ENCODE measurements at places on chromosomes 6 and 20.

- H3K27me3 ChIP-seq = peaks cover 4% of the 10 kb centered on the region
- no peak for DNase-seq
- peaks cover 16% of the 10 kb centered on the region for H3K4me1 ChIP-seq
- no peak overlapping the region for H3K27ac ChIP-seq
Measured at GRCh38 chr20:32354592-32355416, 3.3 kb upstream of the ASXL1 start.

DNA sequence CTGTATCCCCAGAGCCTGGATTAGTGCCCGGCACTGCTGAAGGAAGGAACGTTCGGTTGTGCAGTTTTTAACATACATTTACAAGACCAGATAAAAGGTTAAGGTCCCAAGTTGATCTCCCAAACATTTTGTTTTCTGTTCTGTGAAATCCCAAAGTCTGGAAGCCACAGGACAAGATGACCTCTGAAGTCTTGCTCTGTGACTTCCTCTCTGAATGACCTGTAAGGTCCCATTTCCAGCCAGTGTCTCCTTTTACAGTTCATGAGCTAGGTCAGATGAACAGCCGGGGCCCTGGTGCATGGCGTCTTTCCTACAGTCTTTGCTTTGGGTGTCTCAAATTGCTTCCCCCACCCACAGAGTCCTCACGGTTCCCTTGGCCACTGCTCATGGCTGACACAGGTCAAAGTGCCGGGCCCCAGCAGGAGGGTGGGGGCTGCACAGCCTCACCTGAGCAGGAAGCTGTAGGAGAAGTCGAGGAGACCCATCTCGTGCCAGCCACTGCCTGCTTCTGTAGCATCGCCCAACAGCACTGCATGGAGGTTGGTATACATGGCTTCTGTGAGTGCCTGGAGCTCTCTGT lies 24.0 kb downstream of the PTGIS start:
- peak overlapping the region; percentile 27 for H3K4me3 ChIP-seq
- peaks cover 9% of the 10 kb centered on the region for H3K27me3 ChIP-seq
- H3K27ac ChIP-seq = peak overlapping the region; percentile 62
- peaks cover 60% of the 10 kb centered on the region for H3K36me3 ChIP-seq
- peaks cover 19% of the 10 kb centered on the region for H3K4me1 ChIP-seq

- DNase-seq = peak; percentile 40
- H3K27ac ChIP-seq = no peak within 1 kb of the TSS
- H3K36me3 ChIP-seq = peaks cover 10% of the 10 kb centered on the region
Measured at GRCh38 chr6:43455531-43456428, at the start of gene DLK2. TSS of gene DLK2 (minus strand) at chr6:43455548. CDS start at chr6:43454825, 723 bp downstream.

DNA sequence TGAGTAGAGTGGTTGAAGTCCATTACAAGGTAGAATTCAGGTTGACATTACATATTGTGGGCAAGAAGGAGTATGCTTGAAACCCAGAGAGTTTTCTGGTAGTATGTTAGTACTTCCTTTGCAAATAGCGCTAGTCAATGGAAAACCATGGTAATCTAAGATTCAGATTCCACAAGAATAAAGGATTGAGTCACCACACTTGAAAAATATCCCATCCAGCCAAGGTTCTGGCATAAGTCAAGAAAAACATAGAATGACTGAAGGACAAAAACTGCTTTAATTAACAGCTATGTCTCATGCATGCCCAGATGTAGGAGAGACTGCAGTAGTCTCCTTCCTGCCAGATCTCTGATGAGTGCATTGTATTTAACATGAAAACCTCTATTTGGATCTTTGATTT lies 469.8 kb downstream of the BMP2 start:
- no peak overlapping the region for H3K4me3 ChIP-seq
- no peaks in the 10 kb centered on the region for H3K4me1 ChIP-seq
- peaks cover 3% of the 10 kb centered on the region for H3K27me3 ChIP-seq

- no peak for DNase-seq
- H3K36me3 ChIP-seq = no peaks in the 10 kb centered on the region
- no peak overlapping the region for H3K27ac ChIP-seq
- H3K4me3 ChIP-seq = no peak overlapping the region
- H3K27me3 ChIP-seq = no peaks in the 10 kb centered on the region
Measured at GRCh38 chr6:66538551-66539135, 831.6 kb upstream of the EYS start.

- no peak overlapping the region for H3K4me3 ChIP-seq
- peaks cover 2% of the 10 kb centered on the region for H3K27me3 ChIP-seq
- H3K36me3 ChIP-seq = no peaks in the 10 kb centered on the region
- H3K27ac ChIP-seq = no peak overlapping the region
- DNase-seq = no peak
- peaks cover 37% of the 10 kb centered on the region for H3K4me1 ChIP-seq
Measured at GRCh38 chr6:6704103-6705060, 115.9 kb downstream of the LY86 start.

- peak overlapping the region; percentile 100 for H3K4me3 ChIP-seq
- no peaks in the 10 kb centered on the region for H3K27me3 ChIP-seq
- H3K4me1 ChIP-seq = peaks cover 62% of the 10 kb centered on the region
- H3K36me3 ChIP-seq = no peaks in the 10 kb centered on the region
Measured at GRCh38 chr20:9068233-9068801, 570 bp upstream of the PLCB4 start.

GRCh38 chr6:160330619-160331018 lies 17.6 kb upstream of the SLC22A3 start:
- H3K36me3 ChIP-seq = no peaks in the 10 kb centered on the region
- peaks cover 40% of the 10 kb centered on the region for H3K27me3 ChIP-seq
- H3K4me1 ChIP-seq = peaks cover 35% of the 10 kb centered on the region
- H3K4me3 ChIP-seq = peak overlapping the region; percentile 18
- no peak overlapping the region for H3K27ac ChIP-seq

DNA sequence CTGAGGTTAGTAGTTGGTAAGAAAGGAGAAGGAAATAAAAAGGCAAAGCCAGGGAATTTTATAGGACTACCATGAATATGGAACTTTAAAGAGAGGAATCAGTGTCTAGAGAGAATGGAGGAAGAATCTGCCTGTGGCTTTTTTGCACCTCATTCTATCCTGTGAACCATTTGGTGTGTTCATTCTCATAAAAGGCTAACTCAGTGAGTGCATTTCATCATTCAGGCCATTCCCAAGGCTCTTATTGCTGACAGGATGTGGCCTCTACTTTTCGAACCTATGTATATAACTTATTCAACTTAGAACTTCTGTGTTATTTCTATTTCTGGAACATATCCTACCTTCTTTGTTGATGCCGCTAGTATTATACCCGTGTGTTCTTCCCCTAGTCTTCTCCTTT lies 27.1 kb downstream of the HSF2 start:
- H3K4me3 ChIP-seq = no peak overlapping the region
- DNase-seq = no peak
- no peak overlapping the region for H3K27ac ChIP-seq
- H3K4me1 ChIP-seq = no peaks in the 10 kb centered on the region
- no peaks in the 10 kb centered on the region for H3K27me3 ChIP-seq
- peaks cover 85% of the 10 kb centered on the region for H3K36me3 ChIP-seq

- peaks cover 53% of the 10 kb centered on the region for H3K4me1 ChIP-seq
Measured at GRCh38 chr6:31585491-31585890, 586 bp upstream of the LST1 start.

GRCh38 chr20:12581644-12582289 lies 427.0 kb upstream of the SPTLC3 start:
- H3K36me3 ChIP-seq = peaks cover 4% of the 10 kb centered on the region
- H3K4me3 ChIP-seq = no peak overlapping the region
- DNase-seq = no peak
- H3K27ac ChIP-seq = no peak overlapping the region
- H3K4me1 ChIP-seq = no peaks in the 10 kb centered on the region

- H3K27me3 ChIP-seq = peaks cover 3% of the 10 kb centered on the region
- DNase-seq = no peak
- peaks cover 62% of the 10 kb centered on the region for H3K36me3 ChIP-seq
- H3K27ac ChIP-seq = peak overlapping the region; percentile 94
Measured at GRCh38 chr6:21208081-21208795, 385.3 kb upstream of the SOX4 start.

DNA sequence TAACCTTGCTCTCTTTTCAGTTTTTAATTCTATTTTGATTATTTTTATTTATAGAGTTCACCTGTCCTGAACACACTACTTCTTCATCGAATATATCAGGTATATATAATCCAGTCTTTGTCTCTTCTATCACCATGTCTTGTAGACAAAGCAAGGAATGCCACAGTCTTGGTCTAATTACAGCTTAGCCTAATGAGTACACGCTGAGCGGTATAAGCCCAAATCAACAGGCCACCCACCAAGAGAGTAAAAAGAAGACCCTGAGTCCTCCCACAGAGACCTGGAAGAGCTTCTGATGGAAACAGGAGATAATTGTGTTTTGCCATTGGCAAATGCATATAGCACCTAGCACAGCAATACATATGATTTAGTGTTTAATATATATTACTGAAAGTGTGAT lies 68.7 kb upstream of the TCF21 start:
- H3K27ac ChIP-seq = no peak overlapping the region
- H3K36me3 ChIP-seq = no peaks in the 10 kb centered on the region
- no peaks in the 10 kb centered on the region for H3K4me1 ChIP-seq

DNA sequence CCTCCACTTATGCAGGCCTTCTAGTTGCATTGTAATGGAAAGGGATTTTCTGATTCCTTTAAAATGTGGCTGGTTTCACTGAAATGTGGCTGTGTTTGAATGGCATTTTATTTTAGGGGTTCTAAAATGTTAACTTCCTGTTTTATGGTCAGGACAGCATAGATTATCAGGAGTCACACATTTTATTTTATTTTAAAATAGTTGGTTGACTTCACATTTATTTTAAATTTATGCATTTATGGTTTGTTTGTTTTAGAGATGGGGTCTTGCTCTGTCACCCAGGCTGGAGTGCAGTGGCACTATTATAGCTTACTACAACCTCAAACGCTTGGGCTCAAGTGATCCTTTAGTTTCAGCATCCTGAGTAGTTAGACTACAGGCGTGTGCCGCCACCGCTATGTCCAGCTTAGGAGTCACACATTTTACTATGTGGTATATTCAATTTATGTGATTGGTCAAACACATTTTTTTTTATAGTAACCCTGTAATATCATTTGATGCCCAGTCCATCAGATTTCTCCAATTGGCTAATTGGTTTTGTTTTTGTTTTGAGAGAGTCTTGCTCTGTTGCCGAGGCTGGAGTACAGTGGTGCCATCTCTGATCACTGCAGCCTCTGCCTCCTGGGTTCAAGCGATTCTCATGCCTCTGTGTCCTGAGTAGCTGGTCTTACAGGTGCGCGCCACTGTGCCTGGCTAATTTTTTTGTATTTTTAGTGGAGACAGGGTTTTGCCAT lies 2.3 kb downstream of the DTD1 start:
- no peaks in the 10 kb centered on the region for H3K27me3 ChIP-seq
- peak overlapping the region; percentile 89 for H3K4me3 ChIP-seq
- H3K27ac ChIP-seq = no peak overlapping the region
- peaks cover 9% of the 10 kb centered on the region for H3K36me3 ChIP-seq
- H3K4me1 ChIP-seq = peaks cover 30% of the 10 kb centered on the region

GRCh38 chr6:157840776-157841175 lies 17.7 kb downstream of the SNX9 start:
- H3K27me3 ChIP-seq = no peaks in the 10 kb centered on the region
- DNase-seq = no peak
- H3K4me1 ChIP-seq = peaks cover 26% of the 10 kb centered on the region
- H3K27ac ChIP-seq = no peak overlapping the region

DNA sequence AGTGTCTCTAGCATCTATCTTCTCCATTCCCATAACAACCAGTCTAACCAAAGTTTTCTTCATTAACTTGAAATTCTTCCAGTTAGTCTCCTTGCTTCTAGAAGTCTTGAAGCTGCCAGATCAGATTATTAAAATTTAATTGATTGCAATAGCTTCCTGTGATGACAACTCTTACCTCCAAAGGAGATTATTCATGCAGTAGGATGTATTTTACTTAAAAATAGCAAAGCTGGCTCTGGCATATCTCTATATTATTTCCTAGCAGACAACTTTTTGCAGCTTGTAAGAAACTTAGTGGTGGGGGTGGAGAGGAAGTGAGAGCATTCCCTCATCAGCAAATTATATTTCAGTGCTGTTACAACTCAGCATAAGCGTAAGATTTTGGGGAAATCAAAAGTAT lies 290.4 kb downstream of the GRIK2 start:
- no peak for DNase-seq
- no peaks in the 10 kb centered on the region for H3K36me3 ChIP-seq
- H3K27ac ChIP-seq = no peak overlapping the region
- H3K4me3 ChIP-seq = no peak overlapping the region
- H3K27me3 ChIP-seq = no peaks in the 10 kb centered on the region

DNA sequence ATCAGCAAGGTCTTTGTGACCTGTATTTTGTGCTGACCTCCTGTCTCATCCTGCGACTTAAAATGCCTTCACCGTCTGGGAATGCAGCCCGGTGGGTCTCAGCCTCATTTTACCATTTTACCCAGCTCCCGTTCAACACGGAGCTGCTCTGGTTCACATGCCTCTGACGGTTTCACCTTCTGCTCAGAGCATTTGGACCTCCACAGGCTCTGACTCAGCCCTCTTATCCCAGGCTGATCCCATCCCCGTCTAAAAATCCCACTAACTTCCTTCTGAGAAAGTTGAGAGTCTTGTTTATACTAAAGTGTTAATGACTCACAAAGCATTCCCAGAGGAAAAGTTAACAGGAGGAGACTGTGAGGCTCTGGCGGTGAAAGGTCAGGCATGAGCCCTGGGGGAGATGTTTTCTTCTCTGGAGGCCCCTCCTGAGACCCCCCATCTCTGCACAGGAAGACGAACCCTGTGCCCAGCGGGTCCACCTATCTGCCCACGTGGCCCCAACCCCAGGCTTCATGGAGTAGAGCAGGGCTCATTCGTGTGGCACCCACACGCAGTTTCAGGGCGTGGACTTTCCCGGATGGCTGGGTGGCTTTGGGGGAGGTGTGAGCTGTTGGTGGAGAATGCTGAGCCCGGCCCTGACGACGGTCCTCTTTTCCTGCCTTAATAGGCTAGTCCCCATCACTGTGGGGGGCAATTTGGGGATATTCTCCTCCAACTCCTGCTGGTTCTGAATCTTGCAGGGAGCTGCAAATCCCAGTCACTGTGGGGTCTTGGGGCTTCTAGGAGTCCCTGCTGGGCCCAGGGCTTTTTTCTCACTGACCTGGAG lies 3.3 kb upstream of the BIRC7 start:
- DNase-seq = no peak
- H3K4me1 ChIP-seq = peaks cover 75% of the 10 kb centered on the region
- H3K36me3 ChIP-seq = no peaks in the 10 kb centered on the region
- no peak overlapping the region for H3K27ac ChIP-seq
- H3K27me3 ChIP-seq = peaks cover 19% of the 10 kb centered on the region
- no peak overlapping the region for H3K4me3 ChIP-seq

DNA sequence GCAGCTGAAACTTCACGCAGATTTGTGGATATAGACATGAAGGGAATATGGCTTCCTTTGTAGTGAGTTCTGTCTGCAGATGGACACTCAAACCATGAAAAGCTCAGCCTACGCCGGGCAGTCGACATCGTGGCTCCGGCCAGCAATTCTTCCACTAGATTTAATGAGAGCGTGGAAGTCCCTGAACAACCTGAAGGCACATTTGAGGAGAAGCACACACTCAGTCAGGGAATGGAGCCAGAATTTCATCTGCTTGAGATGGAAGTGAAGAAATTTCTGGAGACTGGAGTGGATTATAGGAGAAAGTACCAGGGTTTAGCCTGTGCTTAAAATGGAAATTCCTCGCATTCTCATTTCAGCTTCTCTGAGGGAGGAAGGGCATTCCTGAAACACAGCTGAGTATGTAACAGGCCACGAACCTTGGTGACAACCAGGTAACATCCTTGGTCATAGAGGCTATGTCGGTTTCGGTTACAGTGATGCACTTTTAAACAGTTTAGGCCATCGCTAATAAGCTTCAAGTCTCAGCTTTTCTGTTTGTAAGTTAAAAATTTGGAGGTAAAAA lies 80.5 kb upstream of the AGPAT4 start:
- peaks cover 22% of the 10 kb centered on the region for H3K4me1 ChIP-seq
- no peaks in the 10 kb centered on the region for H3K36me3 ChIP-seq
- no peak overlapping the region for H3K27ac ChIP-seq
- DNase-seq = no peak
- H3K4me3 ChIP-seq = no peak overlapping the region

All from nephron progenitor cell (in vitro differentiated cells).